Smooth muscle cell of the pulmonary artery (primary cell): ENCODE measurements at places on chromosomes 16 and 17. TPM values are rescaled to one million over a fixed set of nuclear protein-coding genes. Genes with fewer than 3 reads are reported as not detected.

The SLC13A2 gene
- total RNA-seq, result not detected in 2 replicates

The TRIM72 gene
- under 0.01 TPM in 1 of 2 replicates, not detected in the other for total RNA-seq

The GRB2 gene
- total RNA-seq, result 88.2 and 88.3 TPM in 2 replicates

The TNFRSF17 gene
- 0.10 TPM in 1 of 2 replicates, not detected in the other for total RNA-seq

The ZMYND15 gene
- total RNA-seq, result 0.07 and 0.10 TPM in 2 replicates

The TLCD3A gene
- total RNA-seq, result 17.0 and 38.6 TPM in 2 replicates

The TXNL4B gene
- 4.1 and 6.8 TPM in 2 replicates for total RNA-seq

The BORCS6 gene
- 5.7 and 7.7 TPM in 2 replicates for total RNA-seq

The GGA2 gene
- 25.2 and 27.7 TPM in 2 replicates for total RNA-seq

The SARM1 gene
- 14.2 and 14.9 TPM in 2 replicates for total RNA-seq
